ENCODE measurements at places on chromosomes 1 and 21. TPM values are rescaled to one million over a fixed set of nuclear protein-coding genes. Genes with fewer than 3 reads are reported as not detected.

DNA sequence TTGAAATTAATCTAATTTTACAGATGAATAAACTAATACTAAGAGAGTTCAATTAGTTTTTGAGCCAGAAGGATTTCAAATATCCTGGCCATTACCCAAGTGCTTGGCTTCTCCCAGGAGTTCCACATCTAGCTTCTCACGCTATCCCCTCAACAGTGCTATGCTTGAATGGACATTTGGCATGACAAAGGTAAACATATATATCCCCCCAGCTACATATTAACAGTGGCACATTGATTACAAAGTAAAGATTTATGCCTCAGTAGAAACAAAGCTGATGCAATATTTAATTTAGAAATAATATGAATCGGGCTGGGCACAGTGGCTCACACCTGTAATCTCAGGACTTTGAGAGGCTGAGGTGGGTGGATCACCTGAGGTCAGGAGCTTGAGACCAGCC, 434.6 kb upstream of the PRMT6 start:
- H3K27ac ChIP-seq, result no peak overlapping the region
- no peak for DNase-seq
- no peak overlapping the region for H3K4me3 ChIP-seq
- H3K36me3 ChIP-seq, result no peaks in the 10 kb centered on the region

DNA sequence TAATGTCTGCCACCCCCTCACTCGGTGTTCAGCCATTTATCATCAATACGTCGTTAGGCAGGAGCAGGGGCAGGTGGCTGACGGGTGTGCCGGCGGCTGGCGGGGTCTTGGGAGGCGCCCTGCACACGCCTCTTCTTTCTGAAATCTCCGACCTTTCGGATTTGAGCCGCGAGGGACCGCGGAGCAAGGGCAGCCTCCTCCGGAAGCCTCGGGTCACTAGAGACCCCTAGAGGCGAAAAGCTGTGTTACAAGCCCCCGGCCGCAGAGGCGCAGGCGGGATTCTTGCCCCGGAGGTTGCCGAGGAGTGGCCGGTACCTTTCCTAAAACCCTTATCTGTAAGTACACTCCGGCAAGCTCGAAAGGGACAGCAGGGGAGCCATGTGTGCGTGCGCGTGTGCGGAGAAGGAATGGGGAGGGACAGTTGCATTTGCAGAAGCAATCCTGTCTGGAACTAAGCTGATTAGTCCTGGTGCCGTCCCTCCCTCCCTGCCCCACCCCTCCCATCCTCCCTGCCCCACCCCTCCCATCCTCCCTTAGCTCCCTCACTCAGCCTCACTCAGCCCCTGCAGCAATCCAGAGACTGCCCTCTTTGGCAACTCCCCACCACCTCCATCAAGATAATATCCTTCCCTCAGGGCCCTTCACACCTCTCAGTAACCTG, 11.0 kb downstream of the BRINP2 start:
- no peaks in the 10 kb centered on the region for H3K36me3 ChIP-seq
- no peaks in the 10 kb centered on the region for H3K4me1 ChIP-seq
- peak overlapping the region; percentile 38 for H3K4me3 ChIP-seq
- peaks cover 65% of the 10 kb centered on the region for H3K27me3 ChIP-seq
- DNase-seq, result peak; percentile 97

DNA sequence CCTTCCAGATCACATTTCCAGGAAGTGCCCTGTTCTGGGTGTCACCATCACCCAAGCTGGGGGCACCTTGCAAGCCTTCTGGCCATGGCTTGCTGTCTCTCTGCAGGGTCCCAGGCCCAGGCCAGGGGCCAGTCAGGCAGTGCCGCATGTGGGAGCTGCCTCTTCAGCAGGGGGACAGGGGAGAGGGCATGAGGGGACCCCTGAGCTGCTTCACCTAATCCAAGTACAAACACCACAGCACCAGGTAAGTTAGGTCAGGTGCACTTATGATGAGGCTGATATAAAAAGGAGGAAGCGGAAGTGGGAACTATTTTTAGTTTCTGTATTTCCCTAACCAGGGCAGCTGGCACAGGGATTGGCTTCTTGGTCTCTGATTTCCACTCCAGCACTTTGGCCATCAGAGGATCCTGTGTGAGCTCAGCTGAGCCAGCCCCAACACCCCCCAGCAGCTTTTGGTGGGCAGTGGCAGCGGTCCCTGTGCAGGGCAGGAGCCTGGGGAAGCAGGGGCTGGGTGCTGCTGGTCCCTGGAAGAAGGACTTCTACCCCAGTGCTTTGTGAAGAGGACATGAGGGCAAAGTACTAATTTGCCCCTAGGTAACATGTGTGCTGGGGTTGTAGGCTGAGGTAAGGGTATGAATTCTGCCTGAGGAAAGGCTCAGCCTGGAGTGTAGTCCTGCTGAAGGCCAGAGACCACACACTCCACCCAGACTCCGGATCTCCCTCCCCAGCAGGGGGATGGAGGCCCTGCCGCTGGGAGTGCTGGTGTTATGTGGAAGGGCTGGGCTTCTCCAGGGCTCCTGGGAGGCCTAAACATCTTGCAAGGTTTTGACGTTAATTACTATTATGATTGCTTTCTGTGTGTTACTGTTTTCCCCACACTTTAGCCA, 3.3 kb upstream of the PCBP3 start:
- no peaks in the 10 kb centered on the region for H3K4me1 ChIP-seq
- H3K27ac ChIP-seq, result no peak overlapping the region
- DNase-seq, result peak; percentile 68
- no peak overlapping the region for H3K4me3 ChIP-seq

- H3K27me3 ChIP-seq, result no peaks in the 10 kb centered on the region
- no peak overlapping the region for H3K4me3 ChIP-seq
- no peak overlapping the region for H3K27ac ChIP-seq
- H3K36me3 ChIP-seq, result no peaks in the 10 kb centered on the region
- no peak for DNase-seq
Observed at GRCh38 chr1:158150523-158150922, 30.2 kb upstream of the CD1D start.

DNA sequence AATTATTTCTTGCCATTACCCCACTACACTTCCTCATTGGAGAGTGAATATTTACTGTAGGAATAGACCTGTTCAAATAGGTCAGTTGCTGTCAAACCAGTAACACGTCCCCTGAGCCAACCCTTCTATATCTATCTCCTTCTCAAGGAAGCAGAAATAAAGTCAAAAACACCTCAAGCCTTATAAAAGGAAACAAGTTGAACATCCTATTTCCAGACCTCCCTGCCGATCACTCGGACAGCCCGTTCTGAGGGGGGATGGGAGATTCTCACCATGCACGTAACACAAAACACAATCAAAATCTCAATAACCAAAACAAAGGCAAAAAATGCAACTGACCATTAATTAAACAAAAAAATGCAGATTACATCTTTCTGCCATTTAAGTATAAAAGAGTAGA, 121.5 kb upstream of the KRTAP19-8 start:
- H3K4me1 ChIP-seq, result peaks cover 14% of the 10 kb centered on the region
- no peaks in the 10 kb centered on the region for H3K27me3 ChIP-seq
- H3K36me3 ChIP-seq, result peaks cover 30% of the 10 kb centered on the region

DNA sequence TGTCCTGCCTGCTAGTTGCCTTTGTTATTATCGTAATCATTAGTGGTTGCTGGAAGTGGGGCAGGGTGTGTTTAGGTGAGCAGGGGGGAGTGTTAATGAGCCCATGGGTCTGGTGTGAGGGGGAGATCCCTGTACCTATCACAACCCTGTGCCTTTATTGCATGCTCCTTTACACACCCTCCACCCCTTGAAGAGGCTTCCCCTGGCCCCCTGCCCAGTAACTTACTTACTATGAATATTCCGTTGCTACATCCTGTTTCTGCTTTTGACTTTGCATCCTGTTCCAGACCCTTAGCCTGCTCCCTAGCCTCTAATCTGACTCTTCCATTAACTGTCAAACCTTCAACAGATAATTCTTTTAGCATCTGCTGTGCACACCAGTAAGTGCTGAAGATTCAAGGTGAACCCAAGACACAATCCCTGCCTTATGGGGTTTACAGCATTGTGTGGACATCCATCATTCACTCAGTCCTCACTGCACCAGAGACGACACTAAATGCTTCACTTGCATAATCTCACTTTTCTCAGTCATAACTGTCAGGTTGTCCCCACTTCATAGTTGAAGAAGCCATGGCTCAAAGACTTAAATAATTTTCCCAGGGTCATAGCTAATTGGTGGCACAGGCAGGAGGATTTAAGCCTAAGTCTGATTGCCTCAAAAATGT, 47.9 kb downstream of the CDC7 start:
- no peaks in the 10 kb centered on the region for H3K4me1 ChIP-seq
- H3K36me3 ChIP-seq, result no peaks in the 10 kb centered on the region
- H3K27me3 ChIP-seq, result no peaks in the 10 kb centered on the region
- no peak overlapping the region for H3K27ac ChIP-seq
- DNase-seq, result no peak

- H3K36me3 ChIP-seq, result peaks cover 75% of the 10 kb centered on the region
- no peaks in the 10 kb centered on the region for H3K4me1 ChIP-seq
- H3K27me3 ChIP-seq, result no peaks in the 10 kb centered on the region
- H3K27ac ChIP-seq, result no peak overlapping the region
Observed at GRCh38 chr1:212379366-212379765, 35.3 kb downstream of the PACC1 start.

GRCh38 chr1:6095511-6096242, 50.0 kb downstream of the KCNAB2 start:
- no peaks in the 10 kb centered on the region for H3K27me3 ChIP-seq
- H3K27ac ChIP-seq, result no peak overlapping the region
- DNase-seq, result no peak
- H3K4me1 ChIP-seq, result no peaks in the 10 kb centered on the region
- H3K4me3 ChIP-seq, result no peak overlapping the region
- no peaks in the 10 kb centered on the region for H3K36me3 ChIP-seq

DNA sequence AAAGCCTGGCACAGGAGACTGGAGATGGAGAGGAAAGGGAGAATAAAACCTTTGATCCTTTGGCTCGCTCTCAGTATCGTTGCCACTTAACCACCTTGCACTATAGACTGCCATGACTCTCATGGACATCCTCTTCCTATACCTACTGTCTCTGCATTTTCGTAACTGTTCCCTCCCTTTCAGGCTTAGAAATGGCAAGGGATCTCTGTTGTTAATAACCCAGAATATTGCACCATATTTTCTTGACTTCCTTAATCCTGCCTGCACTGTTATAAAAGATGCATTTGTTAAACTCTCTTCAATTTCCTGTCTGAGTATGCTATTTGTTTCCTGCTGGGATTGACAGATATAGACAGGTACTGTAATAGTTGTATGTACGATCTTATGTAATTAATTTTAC, 38.6 kb downstream of the CYYR1 start:
- DNase-seq, result no peak
- no peaks in the 10 kb centered on the region for H3K27me3 ChIP-seq
- H3K27ac ChIP-seq, result no peak overlapping the region
- H3K4me1 ChIP-seq, result no peaks in the 10 kb centered on the region
- no peaks in the 10 kb centered on the region for H3K36me3 ChIP-seq

- no peaks in the 10 kb centered on the region for H3K36me3 ChIP-seq
- H3K27me3 ChIP-seq, result peaks cover 78% of the 10 kb centered on the region
- no peak overlapping the region for H3K27ac ChIP-seq
- peak; percentile 50 for DNase-seq
Observed at GRCh38 chr1:111895469-111895868, 94.0 kb downstream of the KCND3 start.

GRCh38 chr21:44713130-44713529, 1.8 kb upstream of the TSPEAR start:
- DNase-seq, result peak; percentile 15
- H3K27ac ChIP-seq, result no peak overlapping the region
- H3K4me1 ChIP-seq, result peaks cover 14% of the 10 kb centered on the region
- peaks cover 58% of the 10 kb centered on the region for H3K27me3 ChIP-seq

GRCh38 chr1:113515498-113515897, 125.2 kb downstream of the MAGI3 start:
- H3K27ac ChIP-seq, result no peak overlapping the region
- no peaks in the 10 kb centered on the region for H3K27me3 ChIP-seq
- peaks cover 5% of the 10 kb centered on the region for H3K36me3 ChIP-seq
- H3K4me1 ChIP-seq, result peaks cover 3% of the 10 kb centered on the region
- no peak overlapping the region for H3K4me3 ChIP-seq

GRCh38 chr1:148333875-148334338, 149.2 kb downstream of the PPIAL4G start:
- no peaks in the 10 kb centered on the region for H3K36me3 ChIP-seq
- no peaks in the 10 kb centered on the region for H3K4me1 ChIP-seq
- peak overlapping the region; percentile 84 for H3K4me3 ChIP-seq
- H3K27me3 ChIP-seq, result peaks cover 6% of the 10 kb centered on the region
- no peak overlapping the region for H3K27ac ChIP-seq

- H3K36me3 ChIP-seq, result no peaks in the 10 kb centered on the region
- DNase-seq, result no peak
- H3K4me3 ChIP-seq, result no peak overlapping the region
- H3K27ac ChIP-seq, result no peak overlapping the region
Observed at GRCh38 chr21:15449556-15449955, 280.2 kb upstream of the USP25 start.

GRCh38 chr1:94792473-94793295, 27.5 kb upstream of the SLC44A3 start:
- no peaks in the 10 kb centered on the region for H3K36me3 ChIP-seq
- H3K4me1 ChIP-seq, result no peaks in the 10 kb centered on the region
- no peaks in the 10 kb centered on the region for H3K27me3 ChIP-seq
- no peak for DNase-seq

- H3K4me1 ChIP-seq, result peaks cover 9% of the 10 kb centered on the region
- no peaks in the 10 kb centered on the region for H3K36me3 ChIP-seq
- H3K27ac ChIP-seq, result peak overlapping the region; percentile 0
- no peak for DNase-seq
Observed at GRCh38 chr1:117178756-117179155, 32.0 kb downstream of the VTCN1 start.

- no peaks in the 10 kb centered on the region for H3K4me1 ChIP-seq
- no peak overlapping the region for H3K4me3 ChIP-seq
- H3K27ac ChIP-seq, result no peak overlapping the region
- DNase-seq, result no peak
Observed at GRCh38 chr1:61253059-61253735, 170.8 kb downstream of the NFIA start.

GRCh38 chr1:204338997-204339396, 20.7 kb downstream of the PLEKHA6 start:
- H3K27me3 ChIP-seq, result no peaks in the 10 kb centered on the region
- DNase-seq, result no peak
- H3K36me3 ChIP-seq, result no peaks in the 10 kb centered on the region
- no peak overlapping the region for H3K27ac ChIP-seq
- peaks cover 7% of the 10 kb centered on the region for H3K4me1 ChIP-seq

INSRR gene
- 0.17 TPM for total RNA-seq

HSD3B1 gene
- total RNA-seq, result not detected

POLR3GL gene
- total RNA-seq, result 10.2 TPM

PLEKHN1 gene
- total RNA-seq, result 1.3 TPM

ZNF683 gene
- not detected for total RNA-seq

TBX15 gene
- 0.07 TPM for total RNA-seq

NR5A2 gene
- total RNA-seq, result 0.61 TPM

FAM163A gene
- not detected for total RNA-seq

AMPD1 gene
- total RNA-seq, result not detected
